Stimulated activated CD4-positive, alpha-beta T cell treated with anti-CD3 and anti-CD28 coated beads, Interleukin-2, amount 100 ng/mL, for 24 hours (primary cell): ENCODE measurements at places on chromosomes 3 and 15.

- no peak for DNase-seq
Measured at GRCh38 chr15:84697236-84697990, 18.5 kb downstream of the SEC11A start.

DNA sequence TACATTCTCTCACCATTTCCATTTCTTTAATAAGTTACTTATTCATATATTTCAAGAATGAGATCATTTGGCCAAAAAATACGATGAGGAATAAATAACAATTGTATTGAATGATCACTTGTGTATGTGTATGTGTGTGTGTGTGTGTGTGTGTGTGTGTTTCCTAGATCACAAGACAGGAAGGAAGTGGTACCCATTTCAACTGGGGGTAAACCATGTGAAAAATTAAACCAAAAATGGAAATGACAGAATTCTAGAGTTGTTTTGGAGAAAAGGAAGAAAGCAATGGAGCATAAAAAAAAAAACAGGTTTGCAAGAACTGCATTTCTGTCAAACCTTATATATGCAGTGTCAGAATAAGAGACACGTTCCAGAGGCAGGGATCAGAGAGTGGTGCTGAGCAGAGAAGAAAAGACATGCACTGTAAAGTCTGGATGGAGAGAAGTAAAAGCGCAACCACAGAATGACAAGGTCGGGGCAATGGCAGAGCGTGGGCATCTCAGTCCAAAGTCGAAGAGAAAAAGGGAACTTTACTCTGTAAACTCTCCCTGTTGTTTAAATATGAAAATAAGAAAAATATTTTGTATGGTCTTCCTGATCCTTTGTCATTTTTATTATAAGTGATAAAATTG is 75.5 kb downstream of the PEX5L start:
- no peak for DNase-seq

- DNase-seq, result no peak
Measured at GRCh38 chr3:54243056-54243931, 120.9 kb downstream of the CACNA2D3 start.

DNA sequence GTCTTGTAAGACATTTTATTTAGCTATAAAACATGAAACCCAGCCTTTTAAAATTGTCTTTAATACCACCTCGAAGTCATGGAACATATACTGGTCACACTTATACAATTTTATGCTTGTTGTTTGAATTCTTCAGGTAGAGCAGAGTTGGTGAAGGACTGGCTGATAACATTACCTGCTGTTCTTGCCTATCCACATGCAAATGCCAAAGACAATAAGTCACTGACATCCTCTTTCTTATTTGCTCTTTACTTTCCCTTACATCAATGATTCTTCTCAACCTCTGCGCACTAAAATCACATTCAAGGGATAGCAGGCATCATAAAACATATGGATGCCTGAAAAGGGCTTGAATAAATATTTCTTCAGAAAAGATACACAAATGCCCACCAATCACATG is 392.5 kb upstream of the ATP11B start:
- DNase-seq, result no peak

GRCh38 chr3:150495563-150496168 is 50.6 kb downstream of the SERP1 start:
- no peak for DNase-seq

- no peak for DNase-seq
Measured at GRCh38 chr3:188776447-188776846, 395.3 kb upstream of the TPRG1 start.

DNA sequence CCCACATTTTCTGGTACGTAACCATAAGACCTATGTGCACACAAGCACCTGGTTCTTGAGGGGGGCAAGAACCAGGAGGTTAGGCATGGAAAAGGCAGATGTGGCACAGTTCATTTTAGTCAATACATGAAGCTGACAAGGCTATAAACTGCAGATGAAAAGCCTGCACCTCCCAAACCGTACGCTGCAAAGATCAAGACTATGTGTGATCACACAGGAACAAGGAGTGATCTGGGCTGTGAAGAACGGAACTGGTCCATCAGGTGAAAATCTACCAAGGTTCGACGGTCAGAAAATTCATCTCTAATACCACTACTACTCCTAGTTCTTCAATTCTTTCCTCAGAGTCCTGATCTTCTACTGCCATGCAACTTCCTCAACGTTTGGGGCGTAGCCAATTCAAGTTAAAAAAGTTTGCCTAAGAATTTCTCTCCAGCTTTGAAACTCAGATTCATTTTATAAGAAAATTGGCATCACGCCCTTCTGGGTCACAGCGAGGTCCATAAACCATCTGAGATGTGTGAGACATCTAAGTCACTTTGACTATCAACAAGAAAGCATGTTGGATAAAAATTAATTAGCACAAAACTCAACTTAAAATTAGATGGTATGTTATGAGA is 41.9 kb downstream of the PLD1 start:
- DNase-seq, result no peak

- no peak for DNase-seq
Measured at GRCh38 chr15:45156744-45157455, 27.1 kb downstream of the DUOX1 start.

DNA sequence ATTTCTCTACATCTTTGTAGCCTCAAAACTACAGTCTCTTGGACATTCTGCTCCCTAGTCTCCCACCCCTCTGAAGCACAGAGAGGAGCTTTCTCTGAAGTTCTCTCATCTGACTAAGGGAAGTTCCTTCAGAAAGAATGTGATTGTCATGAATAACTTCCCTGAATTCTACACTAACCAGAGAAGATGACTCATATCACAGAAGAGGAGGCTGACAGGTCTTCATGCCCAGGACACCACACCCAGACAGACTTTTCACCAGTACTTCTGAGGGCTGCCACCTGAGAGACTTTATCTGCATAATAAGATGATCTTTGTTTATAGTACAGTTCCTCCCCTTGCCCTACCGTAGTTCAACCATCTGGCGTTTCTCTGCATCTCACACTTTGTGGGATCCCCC is 52.8 kb downstream of the CDIN1 start:
- DNase-seq, result no peak

DNA sequence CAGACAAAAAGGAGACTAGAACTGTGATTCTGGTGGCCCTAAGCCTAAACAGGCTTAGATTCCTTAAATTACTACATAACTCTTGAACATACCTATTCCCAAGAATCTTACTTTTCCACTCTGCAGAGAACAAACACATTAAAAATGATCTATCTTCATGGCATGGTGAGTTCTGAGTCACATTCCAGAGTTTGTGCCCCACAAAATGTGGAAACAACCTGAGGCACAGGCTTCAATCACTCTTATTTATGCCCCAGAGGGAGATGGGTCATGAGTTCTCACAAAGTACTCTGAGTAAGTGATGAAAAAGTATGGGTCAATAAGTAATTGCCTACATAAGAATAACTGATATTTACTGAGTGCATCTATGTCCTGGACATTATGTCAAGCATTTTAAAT is 137.5 kb upstream of the SLC2A2 start:
- no peak for DNase-seq

- no peak for DNase-seq
Measured at GRCh38 chr3:113057117-113057516, 66.3 kb downstream of the GTPBP8 start.

- no peak for DNase-seq
Measured at GRCh38 chr3:159178209-159178897, 376.5 kb downstream of the MFSD1 start.

DNA sequence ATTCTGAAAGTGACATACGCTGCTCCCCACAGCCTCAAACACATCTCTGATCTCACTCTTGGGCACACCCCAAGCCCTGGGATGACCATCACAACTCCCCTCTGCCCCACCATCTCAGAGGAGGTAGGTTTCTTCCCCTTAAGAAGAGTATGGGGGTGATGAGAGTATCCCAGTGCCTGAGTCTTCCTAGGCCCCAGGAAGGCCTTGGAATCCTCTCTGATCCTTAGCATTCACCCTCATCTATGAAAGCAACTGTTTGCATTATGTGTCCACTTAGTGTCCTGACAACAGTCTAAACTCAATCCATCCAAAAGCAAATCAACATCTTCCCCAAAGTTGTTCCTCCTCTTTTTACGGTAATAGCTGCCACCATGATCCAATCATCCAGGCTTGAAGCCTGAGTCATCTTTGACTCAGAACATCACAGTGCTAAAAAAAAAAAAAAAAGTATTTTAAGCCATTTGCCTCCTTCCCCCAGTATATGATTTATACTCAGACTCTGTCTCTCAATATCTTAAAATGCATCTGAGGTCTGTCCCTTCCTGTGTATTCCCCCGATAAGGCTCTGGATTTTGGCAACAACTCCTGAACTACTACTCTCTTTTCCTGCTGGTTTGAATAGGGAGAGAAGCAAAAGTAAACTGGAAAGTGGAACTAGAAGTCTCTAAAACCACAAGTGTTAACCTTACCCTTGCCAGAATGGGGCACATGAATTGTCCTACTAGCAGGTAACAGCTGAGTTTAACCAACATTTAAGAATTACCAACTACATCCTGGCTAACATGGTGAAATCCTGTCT is 22.5 kb downstream of the POPDC2 start:
- DNase-seq, result no peak

- no peak for DNase-seq
Measured at GRCh38 chr3:53842436-53843194, 3.6 kb downstream of the CHDH start.

GRCh38 chr3:59263152-59263551 is 213.3 kb upstream of the CFAP20DC start:
- DNase-seq, result no peak

DNA sequence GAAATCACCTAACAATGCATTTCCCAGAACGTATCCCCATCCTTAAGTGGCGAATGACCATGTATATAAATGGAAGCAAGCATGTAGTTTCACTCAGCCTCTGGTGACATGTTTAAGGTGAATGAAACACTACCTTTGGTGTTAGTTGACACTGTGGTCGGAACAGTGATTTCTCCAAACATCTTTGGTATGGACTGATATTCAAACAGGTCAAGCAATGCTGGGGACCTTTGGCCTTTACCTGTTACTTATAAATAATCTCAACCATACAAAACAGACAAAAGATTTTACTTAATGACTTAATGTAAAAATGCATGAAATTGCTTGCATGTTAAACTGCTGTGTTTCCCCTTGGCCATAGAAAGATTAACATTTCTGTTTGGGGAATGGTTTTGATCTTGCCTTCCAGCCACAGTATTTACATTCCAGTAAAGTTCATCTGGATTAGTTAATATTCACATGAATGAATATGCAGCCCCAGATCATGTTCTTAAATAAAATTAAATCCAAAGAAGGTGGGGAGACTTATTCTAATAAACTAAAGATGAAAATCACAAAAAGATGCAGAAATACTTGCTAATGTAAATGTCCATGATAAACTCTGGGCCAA is 74.4 kb upstream of the HES1 start:
- no peak for DNase-seq

- DNase-seq, result no peak
Measured at GRCh38 chr3:6099458-6100075, 761.3 kb upstream of the GRM7 start.

GRCh38 chr3:137032465-137033120 is 74.8 kb downstream of the IL20RB start:
- DNase-seq, result peak; percentile 92

DNA sequence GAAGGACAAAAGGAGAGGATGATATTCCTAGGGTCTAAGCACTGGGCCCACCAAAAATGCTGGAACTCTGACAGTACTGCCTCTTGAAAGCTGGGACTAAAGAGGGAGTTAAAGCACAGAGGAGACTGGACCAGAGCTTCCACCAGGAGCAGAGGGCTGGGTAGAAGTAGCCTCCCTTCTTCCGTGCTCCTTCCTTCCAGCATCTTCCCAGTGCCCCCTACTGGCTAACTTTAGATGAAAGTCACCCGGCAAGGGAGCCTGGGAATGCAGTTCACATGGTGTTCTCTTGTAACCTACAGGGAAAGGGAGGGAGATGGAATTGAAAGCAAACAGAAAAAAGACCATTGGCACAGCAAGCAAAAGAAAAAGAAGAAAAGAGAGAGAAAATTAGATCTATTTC is 106.1 kb upstream of the COL8A1 start:
- DNase-seq, result no peak

DNA sequence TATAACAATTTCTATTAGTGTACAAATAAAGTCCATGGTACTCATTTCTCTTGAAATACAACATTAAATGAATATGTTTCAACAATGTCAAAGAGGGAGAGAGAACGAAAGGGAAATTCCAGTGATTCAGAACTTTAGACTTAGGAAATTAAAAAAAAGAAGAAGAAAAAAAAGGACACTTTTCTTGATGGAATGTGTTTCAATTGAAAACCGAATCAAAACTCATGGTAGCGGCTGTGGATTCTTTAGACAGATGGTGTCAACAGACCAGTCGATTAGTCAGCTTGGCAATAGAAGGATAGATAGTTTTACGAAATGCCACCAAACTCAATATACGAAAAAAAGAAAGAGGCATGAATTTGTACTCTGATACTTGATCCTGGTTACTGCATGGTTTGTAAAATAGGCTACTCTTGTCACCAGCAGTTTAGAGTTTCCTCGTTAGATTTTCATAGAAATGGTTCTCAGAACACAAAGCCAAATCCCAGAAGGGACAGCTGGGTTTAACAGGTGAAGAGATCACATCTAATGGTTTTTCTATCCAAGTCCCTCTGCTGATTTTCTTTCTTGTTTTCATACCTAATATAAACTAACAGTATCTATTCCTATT is 793.5 kb downstream of the ROBO1 start:
- no peak for DNase-seq

GRCh38 chr15:41882689-41883483 is 11.0 kb downstream of the SPTBN5 start:
- DNase-seq, result no peak

GRCh38 chr3:126501736-126502135 is 15.8 kb downstream of the UROC1 start:
- no peak for DNase-seq

DNA sequence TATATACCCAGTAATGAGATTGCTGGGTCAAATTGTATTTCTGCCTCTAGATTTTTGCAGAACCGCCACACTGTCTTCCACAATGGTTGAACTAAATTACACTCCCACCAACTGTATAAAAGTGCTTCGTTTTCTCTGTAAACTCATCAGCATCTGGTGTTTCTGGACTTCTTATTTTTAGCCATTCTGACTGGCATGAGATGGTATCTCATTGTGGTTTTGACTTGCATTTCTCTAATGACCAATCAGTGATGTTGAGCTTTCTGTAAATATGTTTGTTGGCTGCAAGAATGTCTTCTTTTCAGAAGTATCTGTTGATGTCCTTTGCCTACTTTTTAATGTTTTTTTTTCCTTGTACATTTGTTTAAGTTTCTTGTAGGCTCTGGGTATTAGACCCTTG is 182.9 kb upstream of the TRIM42 start:
- DNase-seq, result no peak

GRCh38 chr3:152628496-152628895 is 206.4 kb upstream of the P2RY1 start:
- DNase-seq, result no peak

DNA sequence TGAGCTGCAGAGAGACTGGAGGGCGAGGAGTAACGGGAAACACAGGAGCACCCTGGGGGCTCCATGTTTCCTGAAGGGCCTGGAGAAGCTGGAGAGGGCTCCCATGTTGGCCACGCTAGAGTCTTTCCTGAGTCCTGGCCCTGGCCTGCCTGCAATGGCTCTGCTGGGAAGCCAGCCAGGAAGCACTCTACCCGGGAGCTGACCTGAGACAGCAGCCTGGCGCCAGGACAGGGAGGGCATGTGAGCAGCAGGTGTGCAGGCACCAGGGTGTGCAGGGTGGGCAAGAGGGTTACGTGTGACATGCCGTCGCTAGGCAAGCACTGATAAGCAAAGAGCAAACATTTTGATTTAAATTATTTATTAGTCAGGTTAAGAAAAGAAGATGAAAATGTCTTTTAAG is 301.4 kb downstream of the OCA2 start:
- no peak for DNase-seq

- no peak for DNase-seq
Measured at GRCh38 chr15:97235611-97235985, 724.9 kb upstream of the ARRDC4 start.
